GM04503 (cell line): ENCODE measurements at places on chromosomes 2 and 18.

DNA sequence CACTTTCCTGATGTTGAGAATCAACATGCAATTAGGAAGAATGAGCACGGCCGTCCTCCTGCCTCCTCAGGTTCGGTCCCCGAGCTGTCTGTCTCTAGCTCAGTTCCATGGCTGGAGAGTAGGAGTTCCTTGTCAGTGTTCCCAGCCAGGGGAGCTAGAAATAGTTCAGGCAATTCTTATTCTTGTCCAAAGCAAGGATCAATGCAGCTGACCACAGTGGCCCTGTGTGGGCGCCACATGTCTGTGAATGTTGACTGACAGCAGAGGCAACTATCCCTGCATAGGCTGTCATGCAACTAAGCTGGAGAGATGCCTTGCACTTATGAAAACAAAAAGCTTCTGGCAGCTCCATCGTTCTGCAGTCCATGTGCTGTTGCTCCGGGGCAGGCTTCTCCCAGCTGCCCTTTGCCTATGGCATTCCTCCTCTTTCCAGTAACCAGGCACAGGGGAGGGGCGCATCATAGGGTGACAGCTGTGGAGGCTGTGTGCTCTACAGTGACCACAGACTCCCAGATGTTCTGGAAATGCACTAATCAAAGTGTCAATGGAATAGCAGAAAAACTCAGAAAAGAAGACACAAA lies 58.7 kb downstream of the PDCL3 start:
- DNase-seq, result no peak

- peak; percentile 45 for DNase-seq
Measured at GRCh38 chr18:45166836-45167551, 448.3 kb upstream of the SLC14A2 start.

DNA sequence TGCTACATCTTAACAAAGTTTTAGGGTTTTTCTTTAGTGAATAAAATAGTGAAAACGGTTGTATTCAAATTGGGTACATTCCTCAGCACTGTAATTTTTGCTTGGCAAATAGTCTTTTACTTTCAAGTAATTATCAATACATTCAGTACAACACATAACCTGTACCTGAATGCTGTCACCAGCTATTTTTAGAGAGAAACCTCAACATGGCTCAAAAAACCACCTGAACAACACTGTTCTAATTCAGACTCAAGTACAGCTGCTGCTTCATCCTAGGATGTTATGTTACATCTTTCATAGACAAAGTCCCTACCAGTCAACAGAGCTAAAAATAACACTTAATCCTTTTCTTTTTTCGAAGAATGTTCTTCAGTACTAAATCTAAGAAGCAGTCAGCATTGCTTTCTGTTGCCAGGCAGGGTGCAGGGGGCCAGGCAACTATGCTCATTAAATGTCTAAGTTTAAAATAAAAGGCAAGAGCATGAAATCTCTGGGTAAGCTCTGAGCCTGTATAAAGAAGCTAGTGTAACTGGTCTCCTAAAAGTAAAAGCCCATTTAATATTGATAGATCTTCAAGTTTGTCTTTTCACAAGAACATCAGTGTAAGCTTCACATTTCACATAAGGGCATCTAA lies 20.5 kb downstream of the PDIA6 start:
- DNase-seq, result no peak

- no peak for DNase-seq
Measured at GRCh38 chr2:17961789-17962188, 83.3 kb downstream of the KCNS3 start.

DNA sequence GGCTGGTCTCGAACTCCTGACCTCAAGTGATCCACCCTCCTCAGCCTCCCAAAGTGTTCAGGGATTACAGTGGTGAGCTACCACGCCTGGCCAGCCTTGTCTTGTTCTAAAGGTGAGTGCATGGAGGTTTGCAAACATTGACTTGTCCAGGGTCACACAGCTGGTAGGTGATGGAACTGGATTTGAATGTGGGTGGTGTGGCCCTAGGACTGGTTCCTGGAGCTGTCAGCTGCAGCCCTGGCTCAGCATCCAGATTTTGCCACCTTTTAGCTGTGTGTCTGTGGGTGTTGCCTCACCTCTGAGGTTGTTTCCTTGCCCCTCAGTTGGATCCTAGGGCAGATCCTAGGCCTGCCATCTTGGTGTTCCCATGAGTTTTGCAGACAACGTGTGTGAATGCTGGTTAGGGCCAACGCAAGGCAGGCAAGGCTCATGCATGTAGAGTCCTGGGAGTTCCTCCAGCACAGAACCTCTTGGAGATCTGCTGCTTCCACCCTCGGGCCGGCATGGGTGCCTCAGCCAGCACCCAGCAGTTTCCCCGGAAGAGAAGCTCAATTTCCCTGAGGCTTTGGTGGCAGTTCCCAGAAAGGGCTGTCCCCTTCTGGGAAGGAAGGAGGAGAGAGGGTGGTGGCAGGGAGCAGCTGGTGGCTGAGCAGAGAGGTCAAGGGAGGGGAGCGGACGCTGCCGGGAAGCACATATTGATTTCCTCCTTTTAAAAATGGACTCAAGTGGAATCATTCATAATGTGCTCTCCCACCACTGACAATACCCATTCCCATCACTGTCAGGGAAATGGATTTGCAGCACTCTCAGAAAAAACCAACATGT lies 127.6 kb upstream of the HS6ST1 start:
- DNase-seq, result no peak
